ENCODE measurements at places on chromosomes 7 and 10.

GRCh38 chr10:89479771-89480446 is 55.5 kb downstream of the SLC16A12 start:
- DNase-seq = no peak
- H3K27ac ChIP-seq = no peak overlapping the region
- H3K36me3 ChIP-seq = peaks cover 2% of the 10 kb centered on the region

- H3K27ac ChIP-seq = no peak overlapping the region
- H3K27me3 ChIP-seq = no peaks in the 10 kb centered on the region
- H3K4me1 ChIP-seq = no peaks in the 10 kb centered on the region
- H3K4me3 ChIP-seq = no peak overlapping the region
- no peak for DNase-seq
Measured at GRCh38 chr7:40782836-40783235, 648.0 kb downstream of the SUGCT start.

GRCh38 chr7:88127637-88128290 is 92.1 kb downstream of the SRI start:
- no peaks in the 10 kb centered on the region for H3K36me3 ChIP-seq
- no peak overlapping the region for H3K27ac ChIP-seq
- H3K4me3 ChIP-seq = no peak overlapping the region
- no peaks in the 10 kb centered on the region for H3K27me3 ChIP-seq
- DNase-seq = no peak

GRCh38 chr7:141190495-141190894 is 116.6 kb downstream of the TMEM178B start:
- no peak overlapping the region for H3K4me3 ChIP-seq
- no peak for DNase-seq
- no peaks in the 10 kb centered on the region for H3K27me3 ChIP-seq
- no peaks in the 10 kb centered on the region for H3K4me1 ChIP-seq
- H3K27ac ChIP-seq = no peak overlapping the region

DNA sequence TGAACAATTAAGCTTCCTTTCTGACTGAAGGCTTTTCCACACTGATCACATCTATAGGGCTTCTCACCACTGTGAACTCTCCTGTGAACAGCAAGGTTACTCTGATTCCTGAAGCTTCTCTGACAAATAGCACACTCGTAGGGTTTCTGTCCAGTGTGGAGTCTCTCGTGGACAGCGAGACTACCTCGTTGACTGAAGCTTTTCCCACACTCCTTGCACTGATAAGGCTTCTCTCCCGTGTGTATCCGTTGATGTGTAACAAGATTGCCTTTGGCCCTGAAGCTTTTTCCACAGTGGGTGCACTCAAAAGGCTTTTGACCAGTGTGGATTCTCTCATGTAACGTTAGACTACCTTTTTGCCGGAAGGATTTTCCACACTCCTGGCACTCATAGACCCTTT is 4.4 kb downstream of the ZNF32 start:
- H3K27me3 ChIP-seq = no peaks in the 10 kb centered on the region
- H3K27ac ChIP-seq = no peak overlapping the region
- H3K4me1 ChIP-seq = no peaks in the 10 kb centered on the region
- peaks cover 59% of the 10 kb centered on the region for H3K36me3 ChIP-seq
- H3K4me3 ChIP-seq = no peak overlapping the region

- H3K27ac ChIP-seq = no peak overlapping the region
- peak overlapping the region; percentile 86 for H3K4me3 ChIP-seq
- peaks cover 10% of the 10 kb centered on the region for H3K36me3 ChIP-seq
- no peaks in the 10 kb centered on the region for H3K27me3 ChIP-seq
Measured at GRCh38 chr10:14605231-14605925, 169.3 kb downstream of the FAM107B start.

GRCh38 chr7:111730476-111731300 is 168.4 kb upstream of the IMMP2L start:
- no peaks in the 10 kb centered on the region for H3K4me1 ChIP-seq
- H3K36me3 ChIP-seq = no peaks in the 10 kb centered on the region
- H3K4me3 ChIP-seq = no peak overlapping the region
- H3K27ac ChIP-seq = no peak overlapping the region
- H3K27me3 ChIP-seq = no peaks in the 10 kb centered on the region
- no peak for DNase-seq

GRCh38 chr10:114694752-114695151 is 36.7 kb upstream of the ABLIM1 start:
- H3K27me3 ChIP-seq = no peaks in the 10 kb centered on the region
- no peak overlapping the region for H3K4me3 ChIP-seq
- DNase-seq = peak; percentile 68
- no peaks in the 10 kb centered on the region for H3K36me3 ChIP-seq
- no peak overlapping the region for H3K27ac ChIP-seq
